ENCODE measurements at places on chromosomes 7 and 10.

GRCh38 chr10:29929006-29929405 lies 130.4 kb downstream of the JCAD start:
- no peak for DNase-seq

DNA sequence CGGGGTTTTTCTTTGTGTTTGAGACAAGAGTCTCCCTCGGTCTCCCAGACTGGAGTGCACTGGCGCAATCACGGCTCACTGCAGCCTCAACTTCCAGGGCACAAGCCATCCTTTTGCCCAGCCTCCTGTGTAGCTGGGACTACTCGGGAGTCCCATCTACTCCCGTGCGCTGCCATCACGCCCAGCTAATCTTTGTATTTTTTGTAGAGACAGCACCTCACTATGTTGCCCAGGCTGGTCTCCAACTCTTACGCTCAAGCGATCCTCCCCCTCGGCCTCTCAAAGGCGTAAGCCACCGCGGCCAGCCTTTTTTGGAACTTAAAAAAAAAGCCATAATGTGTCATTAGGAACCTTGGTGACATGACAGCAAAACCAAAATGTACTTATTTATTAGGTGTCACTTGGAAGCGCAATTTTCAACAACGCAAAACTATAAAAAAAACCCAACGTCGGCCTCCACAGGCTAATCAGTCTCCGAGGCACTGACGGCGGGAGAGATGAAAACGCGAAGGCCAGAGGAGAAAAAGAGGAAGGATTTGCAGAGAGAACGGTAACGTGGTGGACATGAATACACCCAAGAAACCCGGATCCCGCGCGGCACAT lies 911 bp upstream of the HNRNPH3 start:
- peak; percentile 78 for DNase-seq

DNA sequence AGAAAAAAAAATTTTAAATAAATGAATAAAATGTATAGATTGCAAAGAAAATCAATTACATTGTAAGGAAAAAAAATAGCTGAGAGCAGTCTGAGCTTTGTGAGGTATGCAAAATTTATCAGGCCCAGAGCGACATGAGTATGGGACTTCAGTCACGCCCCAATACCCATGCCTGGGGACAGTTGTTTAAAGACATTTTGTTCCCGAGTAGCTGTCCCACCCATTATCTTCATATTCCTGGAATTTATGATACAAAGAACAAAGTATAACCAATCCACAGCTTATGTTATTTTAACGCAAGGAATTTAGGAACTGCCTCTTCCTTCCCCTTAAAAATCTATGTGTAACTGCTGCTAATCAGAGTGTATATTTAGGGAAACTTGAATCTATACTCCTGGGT lies 1.6 kb upstream of the PON2 start:
- no peak for DNase-seq

DNA sequence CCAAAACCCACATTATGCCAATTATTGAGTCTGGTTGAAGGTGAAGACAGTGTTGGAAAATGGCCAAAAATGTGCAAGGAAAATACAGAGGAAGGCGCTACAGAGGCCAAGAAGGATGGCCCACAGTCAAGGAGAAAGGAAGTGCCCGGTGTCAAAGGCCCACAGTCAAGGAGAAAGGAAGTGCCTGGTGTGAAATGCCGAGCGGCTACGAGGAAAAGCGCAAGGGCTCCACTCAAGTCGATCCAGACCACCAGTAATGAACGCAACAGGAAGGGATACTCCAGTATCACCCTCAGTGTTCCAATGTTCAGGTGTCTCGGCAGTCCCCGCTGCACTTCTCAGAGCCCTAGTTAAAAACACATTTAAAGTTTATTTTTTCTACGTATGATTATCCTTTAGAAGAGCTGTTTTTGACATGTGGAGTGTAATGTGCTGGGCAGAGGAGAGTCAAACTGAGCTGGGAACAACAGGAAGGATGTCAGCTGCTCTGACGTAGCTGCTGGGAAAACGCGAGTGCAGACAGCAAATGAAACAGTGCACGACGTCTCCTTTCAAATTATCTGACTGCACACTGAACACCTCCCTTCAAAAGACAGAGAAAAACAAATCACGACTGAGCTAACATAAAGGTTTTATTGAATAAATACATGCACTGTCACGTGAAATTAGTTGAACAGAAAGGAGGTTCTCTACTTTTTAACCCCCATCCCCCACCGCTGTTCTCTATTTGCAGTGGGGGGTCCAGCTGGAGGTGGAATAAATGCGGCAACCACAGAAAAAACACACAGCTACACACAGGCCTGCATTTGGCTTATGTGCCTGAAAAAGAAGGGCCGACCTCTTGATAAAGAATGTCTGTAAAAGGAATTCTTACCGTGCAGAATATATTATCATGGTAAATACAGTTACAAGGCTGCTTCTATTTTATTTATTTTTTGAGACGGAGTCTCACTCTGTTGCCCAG lies 26.1 kb upstream of the NCAPG2 start:
- DNase-seq, result peak; percentile 22

GRCh38 chr7:11923376-11923930 lies 91.5 kb upstream of the THSD7A start:
- DNase-seq, result peak; percentile 75

- no peak for DNase-seq
These were observed 40.3 kb downstream of the HIPK2 start for GRCh38 chr7:139737221-139738100.

DNA sequence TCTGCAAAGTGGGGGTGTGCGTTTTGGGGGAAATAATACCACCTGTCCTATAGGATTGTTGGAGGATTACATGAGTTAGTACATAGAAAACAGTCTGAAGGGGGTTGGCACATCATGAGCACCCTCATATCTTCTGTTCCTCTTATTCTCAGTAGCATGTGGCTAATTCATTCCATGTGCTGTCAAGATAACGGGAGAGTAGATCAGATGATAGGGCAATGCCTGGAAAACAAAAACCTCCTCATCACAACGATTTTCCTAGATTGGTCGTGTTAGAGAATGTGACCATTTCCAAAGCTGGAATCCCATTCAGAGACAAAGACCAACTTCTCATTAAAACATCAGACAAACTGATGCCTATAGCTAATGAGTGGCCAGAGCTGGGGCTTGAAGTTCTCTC lies 50.6 kb downstream of the FAM241B start:
- no peak for DNase-seq

DNA sequence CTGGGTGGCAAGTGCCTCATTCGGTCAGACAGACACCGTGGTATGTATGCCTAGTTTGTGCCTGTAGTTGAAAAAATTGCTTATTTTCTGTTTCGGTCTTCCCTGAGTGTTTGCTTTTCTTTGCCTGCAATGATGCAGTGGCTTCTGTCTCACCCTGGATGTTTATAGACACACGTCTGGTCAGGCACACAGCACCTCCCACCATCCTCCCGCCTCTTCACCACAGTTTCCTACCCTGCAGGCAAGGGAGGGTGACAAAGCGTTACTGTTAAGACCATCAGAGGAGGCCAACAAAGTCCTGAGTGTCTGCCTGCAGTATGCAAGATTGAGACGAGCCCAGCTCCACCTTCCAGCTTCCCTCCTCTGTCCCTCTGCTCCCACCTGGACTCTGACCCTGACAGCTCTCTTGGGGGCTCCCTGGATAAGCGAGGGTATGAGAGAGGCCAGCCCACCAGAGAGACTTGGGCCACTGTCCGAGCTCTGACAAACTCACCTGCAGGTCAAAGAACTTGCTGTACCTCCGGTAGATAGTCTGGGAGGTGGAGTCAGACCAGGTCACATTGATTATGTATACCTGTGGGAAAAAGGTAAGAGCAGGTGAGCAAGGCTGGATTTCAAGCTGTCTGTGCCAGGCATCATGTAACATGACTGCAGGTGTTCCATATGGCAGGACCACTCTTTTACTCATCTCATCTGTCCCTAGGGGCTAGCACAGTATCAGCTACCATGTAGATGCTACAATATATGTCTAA lies 54.4 kb downstream of the SH3PXD2A start:
- DNase-seq, result no peak

DNA sequence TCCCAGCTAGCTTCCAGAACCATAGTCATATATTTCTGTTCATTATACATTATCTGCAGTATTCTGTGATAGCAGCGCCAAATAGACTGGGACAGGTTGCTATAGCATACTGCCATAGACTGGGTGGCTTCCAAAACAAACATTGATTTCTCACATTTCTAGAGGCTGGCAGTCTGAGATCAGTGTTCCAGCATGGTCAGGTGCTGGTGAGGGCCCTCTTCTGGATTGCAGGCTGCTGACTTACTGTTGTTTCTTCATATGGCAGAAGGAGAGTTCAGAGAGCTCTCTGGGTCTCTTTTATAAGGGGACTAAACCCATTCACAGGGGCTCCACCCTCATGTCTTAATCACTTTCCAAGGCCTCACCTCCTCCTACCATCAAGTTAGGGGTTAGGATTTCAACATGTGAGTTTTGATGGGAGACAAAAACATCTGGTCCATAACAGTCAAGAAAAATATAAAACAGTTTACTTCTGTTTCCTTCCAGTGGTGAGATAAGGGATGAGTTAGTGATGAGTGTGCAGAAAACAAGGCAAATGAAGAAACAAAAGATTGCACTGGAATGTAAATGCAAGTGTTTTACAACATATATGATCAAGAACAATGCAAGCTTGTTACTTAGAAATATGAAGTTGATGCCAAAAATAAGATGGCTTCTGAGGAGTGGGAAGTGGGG lies 399.0 kb upstream of the C7orf33 start:
- no peak for DNase-seq

- no peak for DNase-seq
These were observed 5.3 kb upstream of the DEPP1 start for GRCh38 chr10:44983895-44984278.

- peak; percentile 31 for DNase-seq
These were observed 30.6 kb downstream of the CISD1 start for GRCh38 chr10:58299580-58299979.

DNA sequence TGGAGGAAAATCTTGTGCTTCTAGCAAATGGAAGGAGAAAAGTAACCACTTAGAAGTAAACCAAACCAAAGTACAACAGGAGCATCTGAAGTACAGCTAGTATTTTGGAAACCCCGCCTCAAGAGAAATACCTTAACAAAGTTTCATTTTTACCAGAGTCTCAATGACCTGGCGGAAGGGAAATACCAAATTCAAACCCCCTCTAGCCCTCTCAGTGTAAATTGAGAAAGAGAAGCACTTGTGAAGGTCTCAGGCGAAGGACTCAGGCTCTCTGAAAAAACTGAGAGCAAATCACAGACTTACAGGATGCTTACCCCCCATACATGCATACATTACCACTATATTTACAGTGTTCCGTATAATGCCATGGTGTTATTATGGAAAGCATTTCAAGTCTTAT lies 70.1 kb downstream of the ZPBP start:
- no peak for DNase-seq

DNA sequence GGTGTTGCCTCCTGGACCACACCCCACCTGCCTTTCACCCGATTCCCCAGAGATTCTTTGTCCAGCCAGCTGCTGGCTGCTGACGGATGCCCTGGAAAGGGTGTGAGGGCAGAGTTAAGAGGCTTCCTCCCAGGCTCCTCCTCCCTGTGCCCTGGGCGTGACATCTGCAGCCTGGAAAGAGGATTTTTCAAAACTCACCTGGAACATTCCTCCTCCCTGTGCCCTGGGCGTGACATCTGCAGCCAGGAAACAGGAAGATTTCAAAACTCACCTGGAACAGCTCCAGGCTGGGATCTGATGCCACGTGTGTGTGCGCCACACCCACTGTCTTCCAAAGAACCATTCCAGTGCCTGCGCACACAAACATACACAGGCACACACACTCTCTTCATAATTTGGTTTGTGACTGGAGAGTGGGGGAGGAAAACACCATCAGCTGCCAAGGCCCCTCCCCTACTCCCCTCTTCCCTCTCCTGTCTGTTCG lies 5.2 kb downstream of the MARVELD1 start:
- no peak for DNase-seq

- DNase-seq, result no peak
These were observed 2.1 kb upstream of the C7orf25 start for GRCh38 chr7:42914009-42914408.

DNA sequence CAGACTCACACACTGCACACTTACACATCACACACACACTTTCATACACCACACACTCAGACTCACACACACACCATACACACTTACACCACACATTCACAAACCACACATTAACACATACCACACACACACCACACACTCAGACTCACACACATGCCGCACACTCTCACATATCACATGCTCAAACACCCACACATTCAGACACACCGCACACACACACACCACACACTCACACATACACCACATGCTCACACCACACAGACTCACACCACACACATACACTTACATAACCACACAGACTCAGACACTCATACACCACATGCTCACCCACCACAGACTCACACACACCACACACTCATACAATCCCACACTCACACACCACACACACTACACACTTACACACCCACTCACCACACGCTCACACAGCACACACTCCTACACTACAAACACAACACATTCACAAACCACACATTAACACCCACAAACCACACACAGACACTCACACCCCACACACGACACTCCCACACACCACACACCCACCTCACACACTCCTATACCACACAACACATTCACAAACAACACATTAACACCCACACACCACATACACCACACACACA lies 125.4 kb downstream of the EVX1 start:
- no peak for DNase-seq

GRCh38 chr10:43347997-43348396 lies 23.4 kb upstream of the FXYD4 start:
- DNase-seq, result no peak

GRCh38 chr7:100157334-100158228 lies 942 bp downstream of the TRAPPC14 start:
- no peak for DNase-seq

- DNase-seq, result no peak
These were observed 87.7 kb upstream of the PDK4 start for GRCh38 chr7:95684037-95684436.

Measured in brain (organoid and tissue), 16 donors.